ENCODE measurements at places on chromosomes 12 and 14.

DNA sequence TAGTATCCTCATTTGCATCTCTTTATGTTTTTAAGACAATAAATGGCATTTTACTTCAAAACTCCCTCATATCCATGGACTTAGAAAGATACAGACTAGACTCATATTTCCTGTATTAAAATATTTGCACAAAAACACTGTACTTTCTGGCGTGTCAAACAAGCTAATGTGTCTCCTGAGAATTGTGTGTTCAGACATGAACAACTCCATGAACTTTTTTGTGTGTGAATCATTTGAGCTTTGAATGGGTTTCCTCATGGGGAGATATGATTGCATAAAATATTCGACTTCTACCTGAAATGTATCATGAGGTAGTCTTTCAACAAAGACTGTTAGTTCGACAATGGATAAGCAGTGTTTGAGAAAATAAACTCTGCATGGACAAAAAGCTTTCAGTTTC lies 58.8 kb downstream of the TMEM30B start:
- no peak for DNase-seq

DNA sequence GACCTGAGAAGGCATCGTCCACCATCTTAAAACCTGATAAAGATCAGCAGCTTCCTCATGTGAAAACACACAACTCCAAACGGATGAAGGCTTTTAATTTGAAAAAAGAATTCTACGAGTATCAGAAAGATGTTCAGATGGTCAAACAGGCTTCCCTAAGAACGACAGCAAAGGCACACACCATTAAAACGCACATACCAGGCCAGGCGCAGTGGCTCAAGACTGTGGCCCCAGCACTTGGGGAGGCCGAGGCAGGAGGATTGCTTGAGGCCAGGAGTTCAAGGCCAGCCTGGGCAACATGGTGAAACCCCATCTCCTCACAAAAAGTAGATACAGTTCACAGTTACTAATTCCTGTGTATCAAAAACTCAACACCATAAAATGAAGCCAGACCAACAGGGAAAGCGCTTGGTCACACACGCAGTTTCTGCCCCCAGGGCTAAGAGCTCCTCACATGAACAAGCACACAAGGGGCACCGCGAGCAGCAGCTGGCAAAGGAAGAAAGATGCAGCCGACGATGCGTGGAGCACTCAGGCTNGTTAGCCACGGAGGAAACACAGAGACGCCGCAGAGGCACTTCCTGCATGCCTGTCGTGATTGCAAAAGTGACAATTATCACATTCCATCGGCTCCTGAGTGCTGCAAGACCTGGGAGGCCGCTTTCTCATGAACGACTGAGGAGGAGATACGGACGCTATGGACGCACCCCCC lies 78.0 kb downstream of the NOC4L start:
- DNase-seq: peak; percentile 33

GRCh38 chr14:74208642-74209041 lies 30.6 kb upstream of the VSX2 start:
- no peak for DNase-seq

GRCh38 chr12:57993834-57994233 lies 52.5 kb downstream of the ATP23 start:
- DNase-seq: no peak

GRCh38 chr12:112023759-112024396 lies 10.7 kb downstream of the ERP29 start:
- no peak for DNase-seq

- no peak for DNase-seq
These were observed 113.9 kb downstream of the KTN1 start for GRCh38 chr14:55693904-55694303.

DNA sequence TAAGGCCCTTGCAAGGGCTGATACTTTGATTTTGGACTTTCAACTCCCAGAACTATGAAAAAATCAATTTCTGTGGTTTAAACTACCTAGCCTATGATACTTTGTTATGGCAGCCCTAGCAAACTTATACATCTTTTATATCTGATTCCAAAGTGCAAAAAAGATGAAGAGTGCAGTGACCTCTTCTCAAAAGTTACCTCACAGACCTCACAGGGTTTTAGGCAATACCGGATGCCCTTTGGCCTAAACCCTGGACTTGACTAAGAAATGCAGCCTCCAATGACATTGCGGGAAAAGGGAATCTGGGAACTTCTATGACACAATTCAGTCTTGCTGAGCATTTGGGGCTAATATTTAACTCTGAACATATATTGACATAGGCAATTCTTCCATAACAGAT lies 63.3 kb downstream of the IGF1 start:
- no peak for DNase-seq

- no peak for DNase-seq
These were observed 10.7 kb upstream of the APOLD1 start for GRCh38 chr12:12774791-12775190.

DNA sequence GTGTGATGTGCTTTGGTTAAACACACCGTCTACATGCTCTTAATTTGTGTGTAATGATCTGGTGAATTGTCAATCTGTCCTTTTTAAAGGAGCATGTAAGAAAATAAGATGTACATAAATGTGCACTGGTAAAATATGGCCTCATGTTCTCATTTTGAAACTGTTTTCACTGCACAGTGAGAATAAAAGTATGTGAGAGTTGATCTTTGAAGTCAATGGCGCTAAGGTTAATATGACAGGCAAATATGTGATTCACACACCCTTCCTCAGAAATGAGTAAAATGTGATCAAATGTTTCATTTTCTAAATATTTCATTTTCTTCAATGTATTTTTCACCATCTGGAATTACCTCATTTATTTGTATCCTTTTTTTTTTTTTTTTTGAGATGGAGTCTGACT lies 8.3 kb upstream of the RNU6-7 start:
- no peak for DNase-seq

DNA sequence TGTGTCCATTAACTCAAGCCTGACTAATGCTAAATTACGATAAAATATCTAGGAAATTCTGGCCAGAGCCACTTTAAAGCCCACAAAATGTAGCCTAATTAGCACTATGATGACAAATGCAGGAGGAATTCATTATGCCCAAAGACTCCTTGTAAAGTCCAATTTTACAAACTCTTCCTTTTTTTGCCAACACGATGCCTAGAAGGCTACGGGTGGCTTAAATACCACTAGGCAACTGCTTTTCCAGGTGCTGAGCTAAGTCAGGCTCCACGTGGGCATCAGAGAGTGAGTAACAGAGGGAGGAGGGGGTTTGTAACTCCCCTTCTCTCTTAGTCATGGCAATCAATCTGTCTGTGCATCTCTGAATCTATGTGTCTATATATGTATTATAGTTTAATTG lies 172.4 kb upstream of the NTF3 start:
- DNase-seq: no peak

- DNase-seq: peak; percentile 63
These were observed 44.4 kb upstream of the PNMA1 start for GRCh38 chr14:73758392-73759182.

DNA sequence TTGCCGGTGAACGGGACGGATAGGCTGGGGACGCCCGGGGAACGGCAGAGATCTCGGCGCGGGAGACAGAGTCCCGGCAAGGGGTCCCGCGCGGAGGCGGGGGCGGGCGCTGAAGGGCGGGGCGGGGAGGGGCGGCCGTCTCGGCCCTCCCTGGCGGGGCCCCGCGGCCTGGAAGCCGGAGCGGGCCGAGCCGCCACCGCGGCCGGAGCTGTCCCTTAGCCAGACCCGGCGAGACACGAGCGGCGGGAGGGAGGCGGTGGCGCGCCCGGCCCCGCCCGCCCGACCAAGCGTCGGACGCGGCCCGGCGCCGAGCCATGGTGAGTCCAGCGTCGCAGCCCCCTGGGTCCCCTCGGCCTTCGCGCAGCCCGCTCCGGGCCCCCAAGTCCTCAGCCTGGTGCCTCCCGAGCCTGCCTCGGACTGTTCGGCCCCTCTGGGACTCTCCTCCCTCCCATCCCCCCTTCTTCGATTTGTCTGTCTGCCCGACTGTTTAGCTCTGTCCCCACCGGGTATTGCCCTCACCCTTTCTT lies at the start of gene ARHGEF40:
Gene ARHGEF40 (plus strand): TSS at position 222 of the 527 bp plus-strand sequence. CDS start 93 bp downstream, at position 315.
- DNase-seq: no peak

DNA sequence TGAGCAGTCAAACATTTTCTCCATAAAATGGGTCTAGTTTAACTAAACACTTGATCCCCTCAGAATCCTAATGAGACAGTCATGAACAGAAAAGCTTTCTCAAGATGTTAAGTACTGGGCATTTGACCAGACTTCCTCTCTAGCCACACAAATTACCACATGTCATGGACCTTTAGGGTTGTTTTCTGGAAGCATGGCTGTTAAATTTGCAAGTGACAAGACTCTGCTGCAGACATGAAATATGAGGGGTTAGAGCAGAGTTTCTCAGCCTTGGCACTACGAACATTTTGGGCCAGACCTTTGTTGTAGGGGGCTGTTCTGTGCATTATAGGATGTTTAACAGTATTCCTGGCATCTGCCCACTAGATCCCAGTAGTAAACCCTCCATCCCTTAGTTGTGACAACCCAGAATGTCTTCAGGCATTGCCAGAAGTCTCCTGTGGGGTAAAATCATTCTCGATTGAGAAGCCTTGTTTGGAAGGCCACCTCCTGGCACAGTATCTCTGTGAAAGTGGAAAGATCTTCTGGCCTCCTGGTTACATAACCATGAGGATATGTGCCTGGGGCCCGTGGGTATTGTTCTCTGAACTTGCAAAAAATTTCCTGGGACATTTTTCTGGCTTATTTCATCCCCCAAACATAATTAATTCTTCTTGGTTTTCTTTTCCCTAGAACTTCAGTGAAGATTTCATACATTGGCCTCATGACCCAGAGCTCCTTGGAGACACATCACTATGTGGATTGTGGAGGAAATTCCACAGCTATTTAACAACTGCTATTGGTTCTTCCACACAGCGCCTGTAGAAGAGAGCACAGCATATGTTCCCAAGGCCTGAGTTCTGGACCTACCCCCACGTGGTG lies 4.3 kb downstream of the TMEM106C start:
- no peak for DNase-seq

GRCh38 chr12:38448991-38449390 lies 132.4 kb downstream of the ALG10B start:
- DNase-seq: no peak

DNA sequence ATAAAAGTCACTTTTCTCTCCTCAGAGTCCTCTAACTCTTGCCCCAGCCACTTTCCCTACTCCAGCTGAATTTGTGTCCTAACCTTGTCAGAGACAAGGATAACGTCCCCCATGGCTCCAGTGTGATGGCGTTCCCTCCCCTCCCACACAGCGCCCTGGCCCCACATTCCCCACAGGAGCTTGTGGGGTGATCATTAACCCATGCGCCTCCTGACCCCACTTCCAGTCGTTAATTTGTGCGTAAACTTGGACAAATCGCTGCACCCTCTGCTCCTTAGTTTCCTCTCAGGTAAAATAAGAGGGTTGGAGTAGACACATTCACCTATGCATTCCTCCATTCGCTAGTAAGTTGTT lies 22.9 kb upstream of the BCDIN3D start:
- DNase-seq: no peak

DNA sequence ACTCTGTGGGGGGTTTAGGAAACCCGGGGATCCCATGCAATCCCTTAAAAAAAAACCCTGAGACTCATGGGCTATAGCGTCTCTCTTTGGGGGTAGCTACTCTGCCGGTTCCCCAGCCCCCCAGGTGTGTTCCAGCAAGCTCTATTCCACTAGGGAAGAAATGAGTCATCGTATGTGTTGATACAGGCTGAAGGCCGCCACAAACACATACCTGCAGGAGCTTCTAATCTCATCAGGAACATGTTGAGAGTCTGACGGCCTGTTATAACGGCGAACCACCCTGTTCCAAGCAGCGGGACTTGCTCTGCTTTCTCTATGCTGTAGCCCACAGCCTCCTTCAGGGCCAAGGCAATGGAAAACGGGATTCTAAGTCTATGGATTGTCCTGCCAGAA lies 977 bp upstream of the KRT5 start:
- no peak for DNase-seq

- DNase-seq: no peak
These were observed 120.0 kb upstream of the MDM1 start for GRCh38 chr12:68452078-68452715.

- DNase-seq: no peak
These were observed 1059.5 kb downstream of the GALC start for GRCh38 chr14:86933460-86933859.

- no peak for DNase-seq
These were observed 157.2 kb downstream of the GARIN6 start for GRCh38 chr12:99804715-99805114.

- DNase-seq: no peak
These were observed 2.1 kb upstream of the TEX52 start for GRCh38 chr12:2858944-2859421.

DNA sequence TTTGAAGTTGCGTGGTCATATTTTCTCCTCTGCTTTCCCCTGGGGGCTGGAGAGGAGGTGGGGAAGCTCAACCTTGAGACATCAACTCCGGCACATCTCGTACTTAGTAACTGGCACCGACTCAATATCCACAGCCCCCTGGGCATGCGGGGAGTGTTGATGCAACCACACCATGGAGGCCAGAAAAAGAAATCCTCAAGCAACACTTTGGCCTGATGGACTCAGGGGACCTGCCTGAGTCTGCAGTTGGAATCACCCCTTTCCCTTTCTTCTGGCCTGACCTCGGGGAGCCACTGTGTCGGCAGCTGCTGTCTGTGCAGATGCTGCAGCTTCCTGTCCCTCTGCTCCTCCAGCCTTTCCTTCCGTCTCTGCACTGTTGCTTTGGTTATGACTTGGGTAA lies 11.4 kb upstream of the AACS start:
- no peak for DNase-seq

- no peak for DNase-seq
These were observed 57.4 kb downstream of the RPH3A start for GRCh38 chr12:112848972-112849371.

- DNase-seq: peak; percentile 54
These were observed 572 bp downstream of the RAN start for GRCh38 chr12:130872179-130873096.

DNA sequence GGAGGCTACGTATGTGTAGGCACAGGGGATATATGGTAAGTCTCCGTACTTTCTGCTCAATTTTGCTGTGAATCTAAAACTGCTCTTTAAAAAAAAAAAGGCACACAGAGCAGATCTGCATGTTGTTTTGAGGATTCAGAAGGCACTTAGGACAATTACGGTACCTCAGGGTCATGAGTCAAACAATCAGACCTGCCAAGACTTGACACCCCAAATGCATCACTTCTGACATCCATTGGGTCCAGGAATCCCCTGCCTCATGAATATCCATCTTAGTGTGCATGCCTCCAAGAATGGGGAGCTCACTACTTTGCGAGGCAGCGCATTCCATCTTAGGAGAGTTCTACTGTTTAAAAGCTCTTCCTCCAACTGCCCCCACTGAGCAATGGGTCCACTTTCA lies 3.0 kb downstream of the BDKRB2 start:
- DNase-seq: no peak

DNA sequence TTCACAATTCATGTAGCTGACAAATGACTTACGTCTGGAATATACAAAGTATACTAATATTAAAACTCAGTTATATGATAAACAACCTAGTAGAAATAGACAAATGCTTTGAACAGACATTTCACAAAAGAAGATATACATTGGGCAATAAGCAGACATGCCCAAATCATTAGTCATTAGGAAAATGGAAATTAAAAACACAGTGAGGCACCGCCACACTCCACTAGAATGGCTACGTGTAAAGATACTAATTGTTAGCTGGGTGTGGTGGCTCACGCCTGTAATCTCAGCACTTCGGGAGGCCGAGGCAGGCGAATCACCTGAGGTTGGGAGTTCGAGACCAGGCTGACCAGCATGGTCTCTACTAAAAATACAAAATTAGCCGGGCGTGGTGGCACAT lies 248.9 kb upstream of the TMEM132C start:
- DNase-seq: no peak

All from activated T-helper 2 cell treated with anti-CD3 and anti-CD28 coated beads, Interferon-gamma antibody, Interleukin-2, Interleukin-4, amounts not matched to agents 10 μg/mL and 5 μg/mL and 100 μg/mL, durations not matched to agents 14 hours and 24 hours and 36 hours (primary cell).